ENCODE measurements at places on chromosomes 7 and 10.

- DNase-seq = no peak
Observed at GRCh38 chr7:149023662-149024061, 4.6 kb downstream of the PDIA4 start.

GRCh38 chr7:115632636-115633035 is 397.9 kb downstream of the TFEC start:
- no peak for DNase-seq

GRCh38 chr10:91088300-91089140 is 131.9 kb upstream of the PCGF5 start:
- no peak for DNase-seq

GRCh38 chr10:123995461-123996131 is 97.8 kb downstream of the CHST15 start:
- peak; percentile 54 for DNase-seq

Data from psoas muscle (tissue), 8 donors.